ENCODE measurements at places on chromosomes 2 and 18.

- DNase-seq = no peak
Measured at GRCh38 chr18:54181856-54182602, 42.4 kb downstream of the MBD2 start.

DNA sequence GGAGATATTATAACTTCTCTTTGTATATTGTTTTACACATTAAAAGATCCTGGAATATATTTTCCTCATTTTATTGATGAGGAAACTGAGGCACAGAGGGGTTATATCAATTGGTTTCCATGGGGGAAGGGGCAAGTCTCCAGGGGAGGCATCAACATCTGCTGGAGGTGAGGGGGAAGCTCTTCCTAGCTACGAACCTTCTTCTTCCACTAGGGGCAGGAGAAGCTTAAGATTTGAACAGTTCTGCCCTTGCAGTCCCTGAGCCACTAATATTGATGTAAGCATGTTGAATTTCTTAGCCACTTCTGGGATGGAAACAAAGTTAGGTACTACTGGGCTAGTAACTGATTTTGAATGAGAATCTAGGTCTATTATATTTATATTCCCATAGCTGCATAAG, 140.1 kb upstream of the AQP4 start:
- no peak for DNase-seq

DNA sequence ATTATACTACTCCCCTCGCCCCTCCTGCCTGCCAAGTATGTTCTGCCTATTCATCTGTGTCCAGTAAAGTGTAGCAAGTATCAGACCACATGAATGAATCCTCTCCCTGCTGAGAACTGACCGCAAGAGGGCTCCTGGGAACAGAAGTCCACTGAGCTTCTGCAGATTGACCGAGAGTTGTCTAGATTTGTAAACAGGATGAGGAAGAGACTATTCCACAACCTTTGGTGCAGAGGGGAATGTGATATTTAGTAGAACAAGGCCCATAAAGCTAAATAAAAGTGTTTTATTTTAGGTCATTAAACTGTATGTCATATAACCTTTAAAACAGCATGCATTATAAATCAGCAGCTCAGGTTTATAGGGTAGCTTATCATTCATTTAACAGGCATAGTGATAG, 377.0 kb downstream of the DCC start:
- DNase-seq = peak; percentile 4

- DNase-seq = peak; percentile 21
Measured at GRCh38 chr2:48715042-48715899, 40.3 kb downstream of the LHCGR start.

GRCh38 chr18:66124394-66124793, 373.6 kb downstream of the CDH7 start:
- no peak for DNase-seq

GRCh38 chr2:240886023-240886565, 9.9 kb downstream of the MAB21L4 start:
- no peak for DNase-seq

GRCh38 chr2:107591561-107592279, 235.0 kb upstream of the RGPD4 start:
- no peak for DNase-seq

DNA sequence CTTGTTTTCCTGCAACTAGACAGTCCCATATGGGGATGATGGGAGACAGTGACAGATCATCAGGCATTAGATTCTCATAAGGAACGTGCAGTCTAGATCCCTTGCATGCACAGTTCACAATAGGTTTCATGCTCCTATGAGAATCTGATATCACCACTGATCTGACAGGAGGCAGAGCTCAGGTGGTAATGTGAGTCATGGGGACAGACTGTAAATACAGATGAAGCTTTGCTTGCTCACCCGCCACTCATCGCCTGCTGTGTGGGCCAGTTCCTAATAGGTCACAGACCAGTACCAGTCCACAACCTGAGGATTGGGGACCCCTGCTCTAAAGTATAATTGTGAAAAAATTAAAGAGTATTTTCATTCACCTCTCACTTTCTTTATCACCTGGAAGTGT, 23.6 kb upstream of the RAB1A start:
- DNase-seq = no peak

GRCh38 chr2:78994789-78995188, 30.7 kb upstream of the REG3G start:
- DNase-seq = no peak

- no peak for DNase-seq
Measured at GRCh38 chr2:164028814-164029534, 293.2 kb upstream of the FIGN start.

GRCh38 chr2:177641331-177641730, 248.8 kb downstream of the AGPS start:
- no peak for DNase-seq

- no peak for DNase-seq
Measured at GRCh38 chr18:68791801-68792200, 6.1 kb upstream of the CCDC102B start.

GRCh38 chr2:122414902-122415301, 659.5 kb downstream of the TSN start:
- DNase-seq = peak; percentile 35

DNA sequence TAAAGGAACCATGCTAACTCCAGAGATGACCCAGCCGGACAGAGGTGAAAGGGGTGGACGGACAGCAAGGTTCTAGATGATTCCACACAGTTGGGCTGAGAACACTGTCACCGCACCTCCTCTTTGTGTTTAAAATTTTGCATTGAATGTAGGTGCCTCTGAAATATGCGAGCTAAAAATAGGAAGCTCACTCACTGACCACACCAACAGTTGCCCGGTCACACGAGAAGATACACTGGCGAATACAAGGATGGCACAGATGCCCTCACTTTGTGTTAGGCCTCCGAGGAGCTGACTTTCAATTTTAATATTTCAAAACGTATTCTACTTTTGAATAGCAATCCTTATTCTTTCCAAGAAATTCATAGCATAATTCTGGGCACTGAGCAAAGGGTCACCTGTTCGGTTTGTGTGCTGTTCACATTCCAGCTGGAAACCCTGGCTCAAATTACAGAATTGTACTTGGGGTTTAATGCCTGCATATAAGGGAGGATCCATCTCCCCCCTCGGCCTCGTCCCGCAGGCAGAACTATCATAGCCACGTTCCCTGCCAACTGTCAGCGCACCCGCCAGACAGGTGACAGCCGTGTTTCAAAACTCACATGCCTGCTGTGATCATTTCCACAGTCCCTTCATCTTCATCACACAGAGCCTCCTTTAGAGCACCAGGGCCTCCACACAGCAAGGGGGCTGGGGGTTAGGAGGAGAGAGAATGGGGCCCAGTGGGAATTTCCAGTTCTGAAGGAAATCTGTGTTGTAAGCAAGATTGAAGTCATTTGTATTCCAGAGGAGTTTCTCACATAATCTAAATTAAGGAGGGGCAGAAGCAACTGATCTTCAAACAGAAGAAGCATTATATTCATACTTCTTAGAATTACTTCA, 48.2 kb downstream of the ADI1 start:
- DNase-seq = no peak

DNA sequence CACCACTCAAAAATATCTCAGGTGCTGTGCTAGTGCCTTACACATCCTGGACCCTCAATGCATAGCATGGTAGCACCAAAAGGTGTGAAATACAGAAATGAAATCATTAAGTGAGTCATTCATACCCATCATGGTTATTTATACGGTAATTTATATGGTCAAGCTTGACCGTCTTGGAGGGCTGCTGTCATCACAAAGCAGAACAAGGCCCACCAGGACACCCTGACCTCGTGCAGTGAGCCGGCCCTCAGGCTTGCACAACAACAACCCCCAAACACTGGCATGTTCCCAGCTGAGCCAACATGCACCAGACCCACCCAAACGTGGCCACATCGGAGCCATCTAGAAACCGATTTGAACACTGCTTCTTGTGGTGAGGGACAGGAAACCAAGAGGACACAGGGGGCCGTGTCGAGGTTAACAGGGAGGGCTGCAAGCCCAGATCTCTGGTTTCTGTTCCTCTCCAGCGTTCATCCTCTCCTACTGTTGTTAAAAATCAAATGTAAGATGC, 378.5 kb upstream of the ID2 start:
- DNase-seq = no peak

- no peak for DNase-seq
Measured at GRCh38 chr2:144183727-144184126, 336.2 kb downstream of the ZEB2 start.

DNA sequence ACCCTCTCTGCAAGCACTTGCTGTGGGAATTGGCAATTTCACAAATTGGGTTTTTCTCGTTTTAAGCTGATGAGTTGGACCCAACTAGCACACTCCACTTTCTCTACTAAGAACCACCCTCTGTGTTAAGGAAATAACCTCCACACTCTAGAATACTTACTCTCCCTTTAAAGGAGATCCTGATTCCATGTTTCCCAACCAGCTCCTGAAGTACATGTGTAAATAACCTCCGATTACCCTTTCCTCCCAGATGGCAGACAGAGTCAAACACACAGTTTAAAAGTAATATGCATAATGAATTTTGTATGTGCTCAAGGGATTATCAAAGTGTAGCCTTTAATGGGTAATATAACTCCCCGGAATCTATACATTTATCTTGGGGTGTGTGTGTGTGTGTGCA, 171.3 kb upstream of the OSR1 start:
- peak; percentile 28 for DNase-seq

GRCh38 chr2:133107058-133107815, 437.2 kb upstream of the LYPD1 start:
- no peak for DNase-seq

DNA sequence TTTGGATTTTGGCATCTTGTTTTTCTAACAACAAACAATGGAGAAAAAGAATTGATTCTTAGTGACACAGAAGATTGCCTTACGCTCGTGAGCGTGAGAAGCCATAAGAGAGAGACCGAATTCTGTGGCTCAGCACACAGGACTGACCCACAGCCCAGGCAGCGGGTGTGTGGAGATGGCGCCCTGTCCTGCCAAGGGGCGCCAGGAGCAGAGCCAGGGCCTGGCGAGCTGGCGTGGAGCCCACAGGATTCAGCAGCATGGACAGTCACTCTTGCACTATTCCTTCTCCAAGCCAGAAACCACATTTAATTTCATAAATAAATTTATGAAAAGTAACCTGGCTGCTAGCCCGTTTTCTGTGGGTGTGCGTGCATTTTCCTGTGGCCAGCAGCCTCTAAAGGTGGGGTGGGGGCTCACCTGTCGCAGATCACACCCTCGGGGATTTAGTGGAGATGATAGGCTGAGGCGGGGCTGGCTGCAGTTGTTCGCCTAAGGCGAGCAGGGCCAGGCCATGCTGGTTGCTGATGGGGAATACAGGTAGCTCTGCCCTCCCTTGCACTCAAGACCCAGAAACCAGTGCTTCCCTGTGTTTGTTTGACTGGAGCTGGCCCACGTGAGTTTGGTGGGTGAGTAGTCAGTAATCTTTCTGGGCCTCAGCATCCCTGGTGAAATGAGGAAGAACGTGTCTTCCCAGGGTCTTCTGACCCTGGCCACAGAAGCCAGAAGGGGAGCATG, 46.2 kb downstream of the FAM168B start:
- no peak for DNase-seq

GRCh38 chr2:42843611-42844010, 51.2 kb upstream of the HAAO start:
- no peak for DNase-seq

GRCh38 chr2:15584767-15585469, 6.8 kb upstream of the DDX1 start:
- DNase-seq = no peak

DNA sequence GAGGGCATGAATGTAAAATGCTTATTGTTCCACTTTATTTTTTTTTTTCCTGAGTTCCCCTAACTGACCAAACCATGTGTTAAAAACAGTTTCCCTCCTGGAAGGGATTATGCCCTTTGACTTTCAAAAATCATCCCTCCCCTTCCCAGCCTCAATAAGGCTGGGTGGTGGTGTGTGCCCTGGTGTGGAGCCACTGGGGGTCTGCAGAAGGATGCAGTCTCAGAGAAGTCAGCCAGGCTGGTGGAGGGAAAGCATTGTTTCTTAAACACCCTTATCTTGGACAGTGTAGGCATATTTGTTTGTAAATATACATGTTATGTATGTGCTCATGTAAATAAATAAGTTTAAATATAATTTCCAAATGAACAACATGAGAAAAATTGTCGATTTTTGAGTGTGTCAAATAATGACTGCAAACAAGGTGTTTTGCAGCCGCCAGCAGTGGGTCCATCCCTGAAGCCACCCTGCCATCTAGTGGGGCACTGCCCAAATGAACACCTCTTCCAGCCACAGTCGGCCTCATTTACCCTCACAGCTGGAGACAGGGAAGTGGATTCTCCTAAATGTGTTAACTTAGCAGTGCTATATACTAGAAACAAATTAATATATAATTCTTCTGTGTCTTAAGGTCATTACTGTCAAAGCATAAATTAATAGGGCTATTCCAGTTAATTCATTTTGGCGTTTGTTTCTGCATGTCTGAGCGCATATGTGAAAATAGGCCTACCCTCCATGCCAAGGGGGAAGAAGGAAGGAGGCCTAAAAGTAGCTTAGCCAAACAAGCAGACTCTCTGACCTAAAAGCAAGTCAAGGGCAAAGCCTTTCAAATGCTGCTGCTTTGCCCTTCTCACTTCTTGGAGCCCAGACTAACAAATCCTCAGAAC, 209.6 kb upstream of the PIK3C3 start:
- peak; percentile 52 for DNase-seq

DNA sequence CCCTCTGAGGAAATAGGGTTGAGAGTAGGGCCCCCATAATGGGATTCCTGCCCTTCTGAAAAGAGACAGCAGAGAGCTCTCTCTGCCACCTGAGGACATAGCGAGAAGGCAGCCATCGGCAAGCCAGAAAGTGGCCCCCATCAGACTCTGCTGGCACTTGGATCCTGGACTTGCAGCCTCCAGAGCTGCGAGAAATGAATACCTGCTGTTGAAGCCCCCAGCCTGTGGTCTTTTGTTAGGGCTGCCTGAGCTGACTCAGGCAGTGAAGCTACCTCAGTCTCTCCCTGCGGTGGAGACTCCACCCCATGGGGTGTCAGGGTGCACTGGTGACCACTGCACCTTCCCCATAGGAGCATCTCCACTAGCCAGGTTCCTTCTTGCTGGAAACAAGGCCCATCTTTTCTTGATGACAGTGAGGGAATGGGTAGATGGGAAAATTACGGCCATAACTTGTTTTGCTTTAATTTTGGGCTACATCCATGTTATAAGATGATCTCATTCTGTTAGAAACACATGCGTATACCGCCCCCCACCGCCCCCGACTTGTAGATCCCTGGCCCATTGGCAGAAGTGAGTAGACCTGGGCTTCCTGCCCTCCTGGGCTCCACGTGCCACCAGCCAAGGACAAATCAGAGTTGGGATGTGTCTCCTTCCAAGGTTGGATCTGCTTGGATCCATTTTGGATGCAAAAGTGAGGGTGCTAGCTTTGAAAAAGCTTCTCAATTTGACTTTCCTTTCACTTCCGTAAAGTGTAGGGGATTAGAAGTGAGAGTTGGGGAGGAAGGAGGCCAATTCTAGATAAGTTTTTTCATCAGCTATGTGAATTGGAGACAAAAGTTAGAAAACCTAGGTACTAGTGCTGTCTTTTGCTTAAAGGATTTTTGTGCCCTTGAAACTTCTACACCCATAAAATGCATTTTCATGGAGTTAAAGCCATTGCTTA, 42.9 kb downstream of the NCK2 start:
- DNase-seq = no peak

Measured in DMS153 (cell line).